ENCODE measurements at places on chromosomes 2 and 18.
A peak's percentile ranks its signal among the peaks of the same experiment; 100 is the strongest.

DNA sequence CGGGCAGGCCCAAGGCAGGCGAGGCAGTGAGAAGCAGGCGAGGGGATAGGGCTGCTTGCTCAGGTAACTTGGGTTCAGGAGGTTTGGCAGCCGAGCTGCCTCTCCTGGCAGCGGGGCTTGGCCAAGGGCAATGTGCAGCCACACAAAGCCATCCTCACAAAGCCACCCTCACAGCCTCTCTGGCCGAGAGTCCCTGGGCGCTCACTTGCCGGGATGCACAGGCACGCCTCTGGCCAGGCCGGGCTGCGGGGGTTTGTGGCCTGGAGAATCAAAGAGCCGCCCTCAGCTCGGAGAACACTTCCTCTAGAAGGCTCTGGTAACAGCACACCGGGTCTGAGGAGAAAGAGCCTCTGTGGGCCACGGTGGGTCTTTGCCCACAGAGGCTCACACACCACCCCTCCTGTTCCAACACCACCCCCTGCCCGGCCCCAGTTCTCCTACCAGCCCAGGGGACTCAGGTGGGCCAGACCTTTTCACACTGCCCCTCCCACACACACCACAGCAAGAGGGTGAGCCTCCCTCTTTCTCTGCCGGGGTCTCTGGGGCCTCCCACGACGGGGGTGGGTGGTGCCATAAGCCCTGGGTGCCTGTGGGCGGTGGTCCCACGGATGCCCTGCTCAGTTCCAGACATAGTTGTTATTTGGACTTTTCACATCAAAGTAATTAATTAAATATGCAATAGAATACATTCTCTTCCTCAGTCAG, 186.9 kb downstream of the ZFP36L2 start:
- no peak for DNase-seq

GRCh38 chr2:177394594-177394973, 2.0 kb downstream of the AGPS start:
- peak; percentile 14 for DNase-seq

- DNase-seq, result no peak
Measured at GRCh38 chr2:119694470-119694844, 15.5 kb downstream of the TMEM177 start.

DNA sequence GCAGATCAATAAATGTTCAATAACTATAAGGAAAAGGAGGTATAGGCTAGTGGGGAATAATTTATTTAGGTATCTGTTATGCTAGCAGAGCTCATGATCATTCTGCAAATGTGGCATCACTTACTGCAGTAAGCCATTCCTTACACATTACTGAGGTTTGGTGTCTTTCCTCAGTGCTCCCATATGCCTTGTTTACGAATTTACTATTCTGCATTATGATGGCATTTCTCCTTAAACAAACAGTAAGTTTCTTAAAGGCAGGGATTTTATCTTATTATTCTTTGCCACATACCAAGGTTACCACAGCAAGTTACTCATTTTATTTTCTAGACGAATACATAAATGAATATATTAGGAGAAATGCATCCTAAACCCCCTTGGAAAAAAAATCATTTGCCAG, 88.4 kb downstream of the DSEL start:
- DNase-seq, result no peak

DNA sequence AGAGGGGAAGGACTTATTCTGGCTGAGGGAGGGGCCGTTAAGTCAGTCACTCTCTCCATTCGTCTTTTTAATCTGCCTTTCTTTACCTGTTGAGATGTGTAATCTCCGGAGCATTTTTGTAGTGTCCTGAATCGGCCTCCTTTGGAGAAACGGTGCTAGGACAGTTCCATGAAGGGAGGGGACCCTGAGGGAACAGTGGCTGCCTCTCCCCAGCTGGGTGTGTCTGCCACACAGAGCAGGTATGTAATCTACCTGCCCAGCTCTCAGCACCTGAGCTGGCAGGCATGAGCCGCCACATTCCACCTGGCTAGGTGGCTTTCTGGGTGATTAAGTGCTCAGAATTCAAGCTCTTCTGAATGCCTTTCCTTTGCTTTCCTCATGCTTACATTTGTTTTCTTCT, 131.2 kb downstream of the WDSUB1 start:
- DNase-seq, result no peak
